ENCODE measurements at places on chromosomes 1 and 21.

DNA sequence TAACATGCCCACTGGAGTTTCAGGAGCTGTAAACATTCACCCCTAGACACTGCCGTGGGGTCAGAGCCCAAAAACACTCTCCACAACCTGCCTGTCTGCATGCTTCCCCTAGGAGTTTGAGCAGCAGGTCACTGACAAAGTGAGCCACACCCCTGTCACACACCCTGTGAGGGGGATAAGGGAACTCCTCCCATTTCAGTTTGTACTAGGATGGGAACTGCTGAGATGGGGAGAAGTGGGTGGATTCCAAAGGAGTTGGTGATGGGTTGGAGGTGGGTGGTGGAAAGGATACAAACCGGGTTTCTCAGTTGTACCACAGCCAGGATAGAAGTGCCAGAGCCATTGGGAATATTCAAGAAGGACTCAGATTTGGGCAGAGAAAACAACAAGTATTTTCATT is 140.2 kb downstream of the MIS18A start:
- no peak for DNase-seq

- DNase-seq: no peak
Measured at GRCh38 chr1:8059161-8059622, 33.1 kb upstream of the ERRFI1 start.

DNA sequence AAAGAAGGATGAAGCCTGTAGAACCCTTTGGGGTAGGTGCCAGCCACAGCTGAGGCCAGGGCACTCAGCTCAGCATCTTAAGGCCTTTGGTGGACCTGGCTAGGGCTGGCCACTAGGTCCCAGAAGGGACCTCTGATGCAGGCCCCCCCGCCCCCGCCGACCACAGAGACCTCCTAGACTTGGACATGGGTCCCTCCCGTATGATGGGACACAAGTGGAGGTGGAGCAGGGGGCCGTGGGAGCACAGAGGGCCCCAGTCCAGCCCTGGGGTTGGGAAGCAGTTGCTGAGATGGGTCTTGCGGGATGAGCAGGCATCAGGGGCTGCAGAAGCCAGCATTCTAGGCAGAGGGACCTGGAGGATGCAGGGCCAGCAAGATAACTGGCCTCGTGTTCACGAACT is 3.2 kb downstream of the B4GALT2 start:
- no peak for DNase-seq

DNA sequence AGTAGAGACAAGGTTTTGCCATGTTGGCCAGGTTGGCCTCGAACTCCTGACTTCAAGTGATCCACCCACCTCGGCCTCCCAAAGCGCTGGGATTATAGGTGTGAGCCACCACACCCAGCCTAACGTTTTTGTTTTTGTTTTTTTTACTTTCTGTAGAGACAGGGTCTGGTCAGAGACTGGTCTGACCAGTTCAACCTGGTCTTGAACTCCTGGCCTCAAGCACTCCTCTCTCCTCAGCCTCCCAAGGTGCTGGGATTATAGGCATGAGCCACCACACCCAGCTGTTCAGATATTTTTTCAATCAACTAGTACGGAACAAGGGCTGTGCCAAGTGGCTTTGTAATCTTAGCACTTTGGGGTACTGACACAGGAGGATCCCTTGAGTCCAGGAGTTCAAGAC is 209.5 kb downstream of the RERE start:
- DNase-seq: no peak

- DNase-seq: no peak
Measured at GRCh38 chr1:47178654-47179016, 11.2 kb downstream of the PDZK1IP1 start.

GRCh38 chr1:47873337-47873736 is 123.8 kb downstream of the TRABD2B start:
- DNase-seq: no peak

GRCh38 chr1:116971258-116971860 is 30.2 kb upstream of the CD101 start:
- DNase-seq: no peak

DNA sequence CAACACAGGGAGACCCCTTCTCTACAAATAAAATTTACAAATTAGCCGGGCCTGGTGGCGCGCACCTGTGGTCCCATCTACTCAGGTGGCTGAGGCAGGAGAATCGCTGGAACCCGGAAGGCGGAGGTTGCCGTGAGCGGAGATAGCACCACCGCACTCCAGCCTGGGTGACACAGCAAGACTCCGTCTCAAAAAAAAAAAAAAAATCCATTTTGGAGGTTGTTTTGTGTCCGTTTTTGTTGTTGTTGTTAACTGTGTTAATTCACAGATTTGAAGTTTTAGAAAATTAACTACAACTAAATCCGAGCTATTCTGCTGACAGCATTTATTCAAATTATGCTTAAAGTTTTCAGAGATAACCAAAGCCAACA is 618 bp downstream of the CLCC1 start:
- DNase-seq: no peak

- DNase-seq: no peak
Measured at GRCh38 chr1:114632427-114632826, 37.4 kb downstream of the DENND2C start.

GRCh38 chr1:71572038-71572437 is 491.2 kb upstream of the ZRANB2 start:
- no peak for DNase-seq

DNA sequence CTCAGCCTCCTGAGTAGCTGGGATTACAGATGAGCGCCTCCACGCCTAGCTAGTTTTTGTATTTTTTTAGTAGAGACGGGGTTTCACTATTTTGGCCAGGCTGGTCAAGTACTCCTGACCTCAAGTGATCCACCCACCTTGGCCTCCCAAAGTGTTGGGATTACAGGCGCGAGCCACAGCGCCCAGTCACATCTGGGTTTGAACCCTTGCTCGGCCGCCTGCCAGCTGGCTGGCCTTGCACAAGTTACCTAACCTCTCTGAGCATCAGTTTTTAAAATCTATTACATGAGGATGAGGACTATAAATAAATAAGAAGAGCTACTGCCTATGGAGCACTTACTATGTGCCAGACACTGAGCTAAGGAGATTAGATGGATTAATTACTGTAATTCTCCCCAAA is 17.7 kb upstream of the PADI2 start:
- no peak for DNase-seq

- DNase-seq: no peak
Measured at GRCh38 chr1:245168906-245169305, 14.1 kb downstream of the KIF26B start.

- no peak for DNase-seq
Measured at GRCh38 chr1:33379631-33380354, 51.1 kb downstream of the PHC2 start.

- no peak for DNase-seq
Measured at GRCh38 chr1:223140611-223141405, 2.2 kb downstream of the TLR5 start.

- DNase-seq: no peak
Measured at GRCh38 chr1:234490793-234491479, 12.0 kb upstream of the TARBP1 start.

DNA sequence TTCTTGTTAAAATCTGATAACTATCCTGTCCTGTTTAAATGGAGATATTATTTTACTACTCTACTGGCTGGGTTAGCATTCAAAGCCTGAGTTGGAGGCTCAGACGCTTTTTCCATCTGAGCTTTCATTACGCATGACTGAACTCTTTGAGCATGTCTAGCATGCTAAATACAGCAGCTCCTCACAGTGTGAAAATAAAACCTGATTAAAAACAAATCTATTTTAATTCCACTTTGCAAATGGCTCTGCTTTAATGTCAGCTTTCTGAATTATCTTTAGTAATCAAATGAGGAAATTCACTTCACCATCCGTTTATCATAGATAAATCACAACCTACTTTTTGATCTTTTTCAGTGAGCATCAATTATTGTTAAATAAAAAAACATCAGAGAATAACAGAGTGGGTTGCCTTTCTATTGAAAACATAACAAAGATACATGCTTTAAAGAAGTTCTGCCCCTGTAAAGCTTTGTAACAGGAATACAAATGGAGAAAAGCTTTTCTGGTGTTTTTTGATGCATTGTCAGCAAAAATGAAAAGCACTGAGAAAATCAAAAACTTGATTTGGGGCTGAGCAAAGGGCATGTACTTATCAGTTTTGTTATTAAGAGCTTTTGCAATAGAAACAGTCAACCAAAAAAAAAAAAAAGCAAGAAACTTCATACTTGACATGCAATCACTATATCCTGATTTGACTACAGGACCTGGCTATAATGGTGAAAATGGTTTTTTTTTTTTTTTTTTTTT is 3.5 kb upstream of the SPEN start:
- DNase-seq: no peak

DNA sequence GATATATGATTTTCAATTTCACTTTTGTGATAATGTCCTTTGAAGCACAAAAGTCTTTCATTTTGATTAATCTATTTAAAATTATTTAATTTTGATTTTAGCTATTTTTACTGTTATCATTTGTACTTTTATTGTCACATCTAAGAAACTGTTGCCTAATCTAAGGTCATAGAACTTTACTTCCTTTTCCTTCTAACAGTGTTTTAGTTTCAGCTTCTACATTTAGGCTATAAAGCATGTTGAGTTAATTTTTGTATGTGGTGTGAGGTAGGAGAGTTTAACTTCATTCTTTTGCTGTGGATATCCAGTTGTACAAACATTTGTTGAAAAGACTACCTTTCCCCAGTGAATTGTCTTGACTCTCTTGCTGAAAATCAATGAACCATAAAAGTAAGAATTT is 204.5 kb downstream of the TM2D1 start:
- DNase-seq: no peak
